ENCODE measurements at places on chromosomes 3 and 15. TPM values are rescaled to one million over a fixed set of nuclear protein-coding genes. Genes with fewer than 3 reads are reported as not detected.

ADCY5 gene
- 15.4 TPM for polyA plus RNA-seq

ACAA1 gene
- 42.7 TPM for polyA plus RNA-seq

MEX3B gene
- polyA plus RNA-seq, result 5.2 TPM

TM4SF1 gene
- polyA plus RNA-seq, result 184 TPM

RUBCN gene
- 11.4 TPM for polyA plus RNA-seq

SERINC4 gene
- not detected for polyA plus RNA-seq

STRA6 gene
- 0.47 TPM for polyA plus RNA-seq

PLA1A gene
- 3.9 TPM for polyA plus RNA-seq

CHRNA7 gene
- polyA plus RNA-seq, result 1.6 TPM

P2RY12 gene
- 1.3 TPM for polyA plus RNA-seq

MYRIP gene
- 5.5 TPM for polyA plus RNA-seq

GOLGA6B gene
- not detected for polyA plus RNA-seq

DGKG gene
- 7.0 TPM for polyA plus RNA-seq

DPP8 gene
- polyA plus RNA-seq, result 13.7 TPM

DLEC1 gene
- 0.93 TPM for polyA plus RNA-seq

IQCH gene
- polyA plus RNA-seq, result 0.54 TPM

FAM174B gene
- 11.8 TPM for polyA plus RNA-seq

PLA2G4D gene
- not detected for polyA plus RNA-seq

PTX3 gene
- 2.9 TPM for polyA plus RNA-seq

BFSP2 gene
- not detected for polyA plus RNA-seq

GPR149 gene
- polyA plus RNA-seq, result not detected

CILP gene
- 1.6 TPM for polyA plus RNA-seq

PTH1R gene
- 9.4 TPM for polyA plus RNA-seq

SLC6A11 gene
- 0.05 TPM for polyA plus RNA-seq

UCN2 gene
- not detected for polyA plus RNA-seq

ADGRG7 gene
- not detected for polyA plus RNA-seq

SLC6A20 gene
- polyA plus RNA-seq, result 0.06 TPM

LMLN gene
- 2.4 TPM for polyA plus RNA-seq

PP2D1 gene
- polyA plus RNA-seq, result not detected

EBLN2 gene
- polyA plus RNA-seq, result 1.1 TPM

Measured in ovary (tissue), 10 donors.